Fibroblast of skin of back (primary cell): ENCODE measurements at places on chromosomes 1 and 21.

GRCh38 chr1:176903474-176903873, 261.0 kb downstream of the ASTN1 start:
- DNase-seq, result peak; percentile 24

DNA sequence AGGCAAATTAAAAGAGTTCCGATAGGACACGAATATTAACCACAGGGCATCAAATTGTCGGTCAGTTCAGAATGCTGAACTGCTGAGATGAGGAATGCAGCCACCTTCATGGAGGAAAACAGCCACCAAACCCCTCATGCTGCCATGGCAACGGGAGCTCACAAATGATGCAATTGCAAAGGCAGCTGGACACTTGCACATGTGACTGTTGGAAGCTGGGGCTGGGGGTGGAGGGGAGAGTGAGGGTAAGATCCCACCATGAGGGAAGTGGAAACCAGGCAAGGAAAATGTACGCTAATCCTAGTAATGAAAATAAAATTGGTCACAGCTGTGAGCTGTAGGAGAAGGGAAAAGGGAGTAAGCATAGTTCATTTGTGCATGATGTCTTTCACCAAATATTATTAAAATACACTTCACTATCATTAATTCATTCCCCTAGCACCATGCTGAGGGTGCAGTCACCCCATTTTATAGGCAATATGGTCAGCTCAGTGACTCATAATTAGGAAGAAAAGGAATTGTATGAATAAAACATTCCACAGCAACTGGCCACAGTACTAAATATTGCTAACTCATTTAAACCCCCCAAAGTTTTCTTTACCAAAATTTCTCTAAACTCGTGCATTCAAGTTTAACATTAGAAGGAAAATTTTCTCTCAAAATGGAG, 15.3 kb downstream of the BECN2 start:
- DNase-seq, result peak; percentile 40

DNA sequence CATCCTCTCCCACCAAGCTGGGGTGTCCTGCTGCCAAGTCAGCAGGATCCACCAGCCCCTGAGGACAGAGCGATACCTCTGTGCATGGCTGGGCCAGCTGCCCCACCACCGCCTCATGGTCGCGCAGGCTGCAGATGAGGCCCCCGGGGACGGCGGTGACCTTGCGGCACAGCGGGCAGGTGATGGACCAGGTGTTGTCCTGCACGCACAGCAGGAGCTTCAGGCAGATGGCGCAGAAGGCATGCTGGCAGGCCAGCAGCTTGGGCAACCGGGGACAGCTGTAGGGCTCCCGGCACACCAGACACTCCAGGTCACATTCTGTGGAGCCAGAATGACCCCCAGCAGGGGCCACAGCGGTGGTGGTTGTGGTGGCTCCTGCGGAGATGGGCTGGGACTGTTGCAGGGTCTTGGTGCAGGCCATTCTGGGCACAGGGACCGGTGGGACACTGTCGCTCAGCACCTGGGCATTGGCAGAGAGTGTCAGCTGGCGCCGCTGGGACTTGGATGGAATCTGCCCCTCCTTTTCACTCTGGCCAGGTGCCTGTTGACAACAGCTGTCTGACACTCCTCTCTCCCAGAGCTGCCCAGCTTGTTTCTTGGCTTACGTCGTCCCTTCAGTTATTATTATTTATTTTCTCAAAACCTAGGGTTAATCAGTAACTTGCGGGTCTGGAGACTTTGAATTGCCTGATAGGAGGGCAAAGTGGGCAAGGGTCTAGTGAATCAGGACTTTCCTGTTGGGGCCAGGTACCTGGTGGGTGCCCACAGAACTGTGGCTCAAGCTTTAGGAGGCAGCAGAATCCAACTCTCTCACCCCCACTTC, at the start of gene RNF186:
Gene RNF186 (minus strand): TSS at position 603 of the 823 bp plus-strand sequence. CDS start 182 bp downstream, at position 421.
- DNase-seq, result no peak

DNA sequence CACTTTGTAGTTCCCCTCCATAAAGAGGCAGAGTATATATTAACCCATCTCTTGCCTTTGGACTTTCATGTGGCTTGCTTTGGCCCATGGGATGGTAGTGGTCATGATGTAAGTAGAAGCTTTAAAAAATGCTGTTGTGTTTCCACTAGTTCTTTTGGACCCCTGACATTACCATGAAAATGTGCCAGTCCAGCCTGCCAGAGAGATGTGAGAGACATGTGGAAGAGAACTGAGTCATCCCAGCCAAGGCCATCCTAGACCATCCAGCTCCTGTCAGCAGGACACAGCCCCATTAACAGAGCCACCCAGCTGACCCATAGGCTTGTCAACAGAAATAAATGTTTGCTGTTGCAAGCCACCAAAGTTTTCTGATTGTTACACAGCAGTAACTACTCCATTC, 3.9 kb upstream of the CD101 start:
- DNase-seq, result peak; percentile 21

DNA sequence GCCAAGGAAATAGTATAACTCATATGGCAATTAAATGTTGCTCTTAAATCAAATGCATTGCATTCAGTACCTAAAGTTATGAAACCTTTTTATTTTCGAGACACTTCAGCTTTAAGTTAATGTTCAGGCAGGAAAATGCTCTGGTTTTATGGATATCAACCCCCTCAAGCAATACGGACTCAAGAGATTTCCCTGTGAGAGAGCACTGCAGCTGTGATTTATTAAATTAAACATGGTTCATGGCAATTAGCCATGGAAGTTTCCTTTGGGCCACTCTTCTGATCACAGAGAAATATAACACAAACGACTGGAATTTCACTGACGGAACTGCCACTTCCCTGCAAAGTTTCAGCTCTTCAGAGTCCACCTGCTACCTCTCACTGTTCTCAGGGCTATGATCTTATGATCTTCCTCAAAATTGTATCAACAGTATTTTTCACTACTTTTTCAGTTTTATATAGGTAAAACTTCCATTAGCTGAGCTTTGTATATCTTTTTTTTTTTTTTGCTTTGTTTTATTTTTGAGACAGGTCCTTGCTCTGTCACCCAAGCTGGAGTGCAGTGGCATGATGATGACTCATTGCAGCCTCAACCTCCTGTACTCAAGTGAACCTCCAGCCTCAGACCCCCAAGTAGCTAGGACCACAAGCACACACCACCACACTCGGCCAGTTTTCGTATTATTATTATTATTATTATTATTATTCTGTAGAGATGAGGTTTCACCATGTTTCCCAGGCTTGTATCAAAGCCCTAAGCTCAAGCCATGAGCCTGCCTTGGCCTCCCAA, 923.1 kb upstream of the TMPRSS15 start:
- DNase-seq, result no peak
